IMR-90 (cell line): ENCODE measurements at places on chromosomes 1 and 21. TPM values are rescaled to one million over a fixed set of nuclear protein-coding genes. Genes with fewer than 3 reads are reported as not detected.
A peak's percentile ranks its signal among the peaks of the same experiment; 100 is the strongest.

Gene MPL
- total RNA-seq: not detected in 2 replicates

GRCh38 chr1:170618421-170618820, 45.5 kb upstream of the PRRX1 start:
- H3K27ac ChIP-seq: no peak overlapping the region
- H3K36me3 ChIP-seq: no peaks in the 10 kb centered on the region
- no peaks in the 10 kb centered on the region for H3K27me3 ChIP-seq
- DNase-seq: no peak
- H3K4me1 ChIP-seq: no peaks in the 10 kb centered on the region; the same call in 1 of the 2 replicates
- H3K4me3 ChIP-seq: no peak overlapping the region

Gene ZNF695
- total RNA-seq: 0.54 and 1.1 TPM in 2 replicates

DNA sequence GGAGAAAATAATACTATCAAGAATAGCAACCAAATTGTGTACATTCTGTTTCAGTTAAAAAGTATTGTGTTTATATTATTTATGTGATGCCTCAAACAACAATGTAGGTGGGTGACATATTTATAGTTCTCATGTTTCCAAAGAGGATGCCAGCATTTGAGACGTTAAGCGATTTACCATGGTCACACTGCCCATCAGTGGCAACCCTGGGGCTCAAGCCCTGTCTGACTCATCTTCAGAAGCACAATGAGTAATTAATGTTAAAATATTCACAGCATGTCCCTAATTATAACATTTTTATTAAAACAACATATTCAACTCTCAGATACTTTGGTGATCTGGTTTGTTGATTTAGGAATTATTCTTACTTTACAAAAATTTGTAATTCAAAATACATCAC, 409.4 kb downstream of the BRINP3 start:
- H3K27me3 ChIP-seq: no peaks in the 10 kb centered on the region
- H3K27ac ChIP-seq: no peak overlapping the region
- H3K4me3 ChIP-seq: no peak overlapping the region
- DNase-seq: no peak

DNA sequence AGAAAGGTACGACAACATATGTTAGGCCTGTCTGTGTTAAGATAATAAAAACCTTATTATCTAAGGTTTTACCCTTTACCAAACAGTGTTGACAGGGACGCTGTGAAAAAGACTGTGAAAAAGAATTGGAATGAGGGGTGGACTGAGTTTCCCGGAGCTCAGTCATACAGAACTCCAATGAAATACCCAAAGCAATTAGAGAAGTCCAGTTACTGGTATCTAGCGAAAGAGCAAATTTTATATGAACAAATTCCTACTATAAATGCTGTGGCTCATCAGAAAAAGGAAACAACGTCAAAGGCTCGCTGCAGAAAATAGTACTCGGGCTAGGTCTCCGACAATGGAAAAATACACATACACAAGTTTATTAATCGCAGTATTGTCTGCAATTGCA, 708 bp upstream of the RBBP5 start:
- no peaks in the 10 kb centered on the region for H3K27me3 ChIP-seq
- H3K4me3 ChIP-seq: peak overlapping the region; percentile 37
- H3K27ac ChIP-seq: peak overlapping the region; percentile 1; the same call in 1 of the 2 replicates
- DNase-seq: no peak
- H3K36me3 ChIP-seq: no peaks in the 10 kb centered on the region

DNA sequence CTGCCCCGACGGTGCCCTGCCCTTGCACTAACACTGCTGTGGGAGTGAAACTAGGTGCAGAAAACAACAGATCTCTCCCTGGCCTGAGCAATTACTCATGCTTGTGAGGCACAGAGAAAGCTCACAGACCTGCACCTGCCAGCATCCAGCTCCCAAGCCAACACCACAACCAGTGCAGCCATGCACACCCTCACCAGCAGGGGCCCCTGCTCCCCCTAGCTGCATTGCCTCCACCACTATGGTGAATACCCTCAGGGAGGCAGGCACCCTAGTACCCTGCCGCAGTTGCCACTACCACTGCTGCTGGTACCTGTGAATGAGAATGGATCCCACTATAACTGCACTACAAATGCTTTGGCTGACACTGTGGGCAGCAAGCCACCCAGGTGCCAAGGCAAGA, 7.1 kb upstream of the DIRAS3 start:
- no peaks in the 10 kb centered on the region for H3K27me3 ChIP-seq
- H3K4me1 ChIP-seq: no peaks in the 10 kb centered on the region
- no peak overlapping the region for H3K4me3 ChIP-seq

DNA sequence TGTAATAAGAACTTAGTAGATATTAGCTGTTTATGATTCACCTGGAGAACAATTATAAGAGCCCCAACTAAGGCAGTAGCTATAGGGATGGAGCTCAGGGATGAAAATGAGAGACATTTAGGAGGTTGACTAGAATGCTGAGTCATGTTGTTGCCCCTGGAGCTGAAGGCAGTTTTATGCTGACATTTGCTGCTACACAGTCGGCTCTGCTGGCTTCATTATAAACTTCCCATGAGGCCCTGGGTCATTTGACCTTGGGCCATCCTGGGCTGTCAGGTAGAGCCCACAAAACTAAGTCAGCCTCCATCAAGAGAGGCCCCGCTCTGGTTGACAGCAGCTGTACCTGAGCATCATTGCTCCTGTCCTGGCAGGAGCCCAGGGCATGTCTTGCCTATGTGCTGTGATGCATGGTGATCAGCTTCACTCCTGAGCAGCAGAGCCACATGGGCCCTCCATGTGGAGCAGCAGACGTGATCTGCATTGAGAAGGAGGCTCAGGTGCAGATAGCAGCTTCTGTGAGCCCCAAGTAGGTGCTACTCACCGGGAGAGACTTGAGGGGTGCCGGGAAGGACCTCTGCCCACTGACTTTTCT, 112.4 kb downstream of the TBX19 start:
- H3K27me3 ChIP-seq: no peaks in the 10 kb centered on the region; the same call in 1 of the 2 replicates
- H3K4me1 ChIP-seq: no peaks in the 10 kb centered on the region
- H3K27ac ChIP-seq: no peak overlapping the region
- no peak overlapping the region for H3K4me3 ChIP-seq

DNA sequence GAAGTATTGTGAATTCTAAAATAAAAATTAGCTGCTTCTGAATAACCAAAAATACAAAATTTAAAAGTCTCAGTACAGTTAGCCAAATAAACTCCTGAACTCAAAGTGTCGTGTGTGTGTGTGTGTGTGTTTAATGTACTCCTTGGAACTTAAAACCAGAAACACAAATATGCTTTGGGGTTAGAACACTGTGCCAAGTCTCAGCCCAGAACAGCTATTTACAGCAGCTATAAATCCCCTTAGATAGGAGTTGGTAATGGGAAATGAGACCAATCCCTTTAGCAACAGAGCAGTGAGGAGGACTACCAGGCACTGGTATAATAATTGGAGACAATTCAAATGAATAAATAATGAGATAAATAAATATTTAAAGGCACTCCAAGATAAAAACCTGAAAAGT, 83.1 kb downstream of the PATJ start:
- no peak overlapping the region for H3K4me3 ChIP-seq
- H3K27ac ChIP-seq: no peak overlapping the region
- no peaks in the 10 kb centered on the region for H3K27me3 ChIP-seq
- DNase-seq: no peak
- H3K4me1 ChIP-seq: no peaks in the 10 kb centered on the region
- H3K36me3 ChIP-seq: no peaks in the 10 kb centered on the region

DNA sequence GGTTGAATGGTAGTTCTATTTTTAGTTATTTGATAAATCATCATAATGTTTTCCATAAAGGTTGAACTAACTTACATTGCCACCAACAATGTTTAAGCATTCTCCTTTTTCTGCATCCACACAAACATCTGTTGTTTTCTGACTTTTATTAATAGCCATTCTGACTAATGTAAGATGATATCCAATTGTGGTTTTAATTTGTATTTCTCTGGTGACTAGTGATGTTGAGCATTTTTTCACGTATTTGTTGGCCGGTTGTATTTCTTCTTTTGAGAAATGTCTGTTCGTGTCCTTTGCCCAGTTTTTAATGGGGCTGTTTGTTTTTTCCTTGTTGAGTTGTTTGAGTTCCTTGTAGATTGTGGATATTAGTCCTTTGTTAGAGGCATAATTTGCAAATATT, 24.6 kb upstream of the SLC35F3 start:
- no peaks in the 10 kb centered on the region for H3K4me1 ChIP-seq
- H3K36me3 ChIP-seq: no peaks in the 10 kb centered on the region

DNA sequence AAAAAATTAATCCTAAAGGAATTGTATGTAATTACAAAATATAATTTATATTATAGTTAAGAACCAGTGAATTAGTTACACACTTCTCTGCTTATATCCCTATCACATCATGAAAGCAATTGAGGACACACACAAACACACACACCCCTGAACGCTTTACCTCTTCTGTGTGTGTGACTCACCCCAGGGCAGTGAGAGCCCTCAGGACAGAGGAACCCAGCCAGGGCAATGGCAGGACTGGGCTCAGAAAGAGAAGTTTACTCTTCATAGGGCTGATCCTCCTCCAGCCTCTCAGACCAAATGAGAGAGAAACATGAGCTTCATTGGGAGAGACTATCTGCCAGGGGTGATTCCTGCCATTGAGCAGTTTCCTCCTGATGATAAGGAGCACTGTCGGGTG, 38.1 kb downstream of the SLC44A3 start:
- no peaks in the 10 kb centered on the region for H3K27me3 ChIP-seq
- H3K4me3 ChIP-seq: no peak overlapping the region
- H3K4me1 ChIP-seq: peaks cover 13% of the 10 kb centered on the region
- DNase-seq: peak; percentile 45

DNA sequence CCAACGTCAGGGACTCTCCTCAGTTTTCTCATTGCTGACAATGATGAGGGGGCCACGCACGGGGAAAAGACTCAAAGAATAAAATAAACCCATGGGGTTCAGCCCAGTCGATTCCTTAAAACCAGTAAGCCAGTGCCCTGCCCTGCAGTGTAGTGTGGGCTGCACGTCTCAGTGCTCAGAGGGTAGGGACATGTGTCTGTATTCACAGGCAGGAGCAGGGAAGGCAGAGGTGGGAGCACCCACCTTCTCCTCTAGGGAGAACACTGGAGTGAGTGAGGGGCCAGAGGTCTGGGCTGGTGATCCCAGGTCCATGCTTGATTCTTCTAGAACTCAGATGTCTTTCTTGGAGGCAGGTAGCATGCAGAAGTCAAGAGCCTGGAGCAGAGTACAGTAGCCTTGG, 303.6 kb downstream of the MATN1 start:
- no peak overlapping the region for H3K27ac ChIP-seq
- H3K27me3 ChIP-seq: no peaks in the 10 kb centered on the region
- H3K36me3 ChIP-seq: no peaks in the 10 kb centered on the region

GRCh38 chr1:203756036-203756435, 8.9 kb upstream of the LAX1 start:
- H3K4me3 ChIP-seq: no peak overlapping the region
- no peaks in the 10 kb centered on the region for H3K27me3 ChIP-seq
- no peaks in the 10 kb centered on the region for H3K36me3 ChIP-seq
- no peak overlapping the region for H3K27ac ChIP-seq
- H3K4me1 ChIP-seq: peaks cover 7% of the 10 kb centered on the region

DNA sequence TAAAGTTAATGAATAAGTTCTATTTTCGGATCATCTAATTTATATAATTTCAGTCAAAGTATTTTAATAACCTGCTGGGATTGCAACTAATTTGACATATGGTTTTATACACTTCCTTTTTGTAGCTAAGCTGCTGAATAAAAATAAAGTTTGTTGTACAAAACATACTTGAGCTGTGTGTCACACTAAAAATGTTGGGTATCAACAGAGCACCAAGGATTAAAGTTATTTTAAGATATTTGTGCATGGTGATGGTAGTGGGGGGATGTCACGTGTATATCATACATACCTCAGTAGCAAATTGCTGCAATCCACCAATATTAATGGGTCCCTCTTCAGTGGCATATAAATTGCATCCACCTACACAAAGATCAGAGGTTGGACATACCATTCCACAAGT, 199.6 kb downstream of the DPYD start:
- no peak overlapping the region for H3K4me3 ChIP-seq
- no peaks in the 10 kb centered on the region for H3K27me3 ChIP-seq
- no peak overlapping the region for H3K27ac ChIP-seq
- peak; percentile 43 for DNase-seq

DNA sequence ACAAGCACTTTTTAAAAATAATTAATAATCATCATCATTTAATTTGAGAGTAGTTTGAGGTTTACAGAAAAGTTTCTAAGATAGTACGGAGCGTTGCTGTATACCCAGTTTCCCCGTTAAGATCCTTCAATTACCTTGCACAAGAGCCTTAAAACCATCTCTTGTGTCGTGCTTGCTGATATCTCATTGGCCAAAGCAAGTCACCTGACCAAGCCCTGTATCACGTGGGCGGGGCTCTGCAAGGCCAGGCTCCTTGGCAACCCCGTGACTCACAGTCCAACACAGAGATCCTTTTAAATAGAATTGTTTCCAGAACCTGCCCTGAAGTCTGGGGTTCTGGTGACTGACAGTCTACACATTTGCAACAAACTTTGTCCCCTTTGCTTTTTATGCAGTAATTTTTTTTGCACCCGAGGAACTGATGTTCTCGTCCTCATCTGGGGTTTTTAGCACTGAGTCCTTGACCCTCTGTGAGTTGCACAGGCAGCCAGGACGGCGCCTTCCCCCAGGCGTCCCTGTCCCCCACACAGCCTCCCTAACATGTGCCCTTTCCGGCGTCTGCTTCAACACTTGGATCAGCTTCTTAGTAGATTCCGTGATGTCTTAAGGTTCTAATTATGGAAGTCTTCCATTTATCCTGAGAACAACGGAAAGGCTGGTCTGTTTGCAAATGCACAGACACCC, 183.3 kb upstream of the TMEM51 start:
- DNase-seq: peak; percentile 87
- peaks cover 5% of the 10 kb centered on the region; the same call in 1 of the 2 replicates for H3K36me3 ChIP-seq
- H3K27ac ChIP-seq: no peak overlapping the region
- H3K27me3 ChIP-seq: no peaks in the 10 kb centered on the region

- peak overlapping the region; percentile 86 for H3K27ac ChIP-seq
- DNase-seq: no peak
- H3K4me1 ChIP-seq: peaks cover 3% of the 10 kb centered on the region
- no peaks in the 10 kb centered on the region for H3K27me3 ChIP-seq
- H3K36me3 ChIP-seq: peaks cover 3% of the 10 kb centered on the region; the same call in 1 of the 2 replicates
Observed at GRCh38 chr1:181089017-181089675, 646 bp downstream of the IER5 start.

Gene CNIH3
- 2.0 and 3.1 TPM in 2 replicates for total RNA-seq

- no peak overlapping the region for H3K27ac ChIP-seq
- peaks cover 4% of the 10 kb centered on the region for H3K36me3 ChIP-seq
- no peak overlapping the region for H3K4me3 ChIP-seq
- no peaks in the 10 kb centered on the region for H3K27me3 ChIP-seq
- H3K4me1 ChIP-seq: peaks cover 7% of the 10 kb centered on the region
Observed at GRCh38 chr1:172135076-172135672, 285.3 kb upstream of the C1orf105 start.

Gene GJA5
- not detected in 2 replicates for total RNA-seq

Gene PBX1
- total RNA-seq: 17.5 and 17.9 TPM in 2 replicates

Gene TAF12
- 31.7 and 39.7 TPM in 2 replicates for total RNA-seq

GRCh38 chr21:46604975-46605766, at the start of gene S100B:
Gene S100B, minus strand, starts transcription at chr21:46605082. Its CDS starts 2,667 bp downstream, at chr21:46602415.
- DNase-seq: no peak
- peaks cover 30% of the 10 kb centered on the region for H3K27me3 ChIP-seq
- H3K4me1 ChIP-seq: no peaks in the 10 kb centered on the region
- no peak within 1 kb of the TSS for H3K27ac ChIP-seq
- no peaks in the 10 kb centered on the region for H3K36me3 ChIP-seq
